Stimulated activated CD8-positive, alpha-beta memory T cell treated with anti-CD3 and anti-CD28 coated beads, Interleukin-7, amount 100 ng/mL, for 1 hour (primary cell): ENCODE measurements at places on chromosomes 1 and 21.

GRCh38 chr1:87816646-87817045 lies 488.0 kb downstream of the LMO4 start:
- DNase-seq = no peak

DNA sequence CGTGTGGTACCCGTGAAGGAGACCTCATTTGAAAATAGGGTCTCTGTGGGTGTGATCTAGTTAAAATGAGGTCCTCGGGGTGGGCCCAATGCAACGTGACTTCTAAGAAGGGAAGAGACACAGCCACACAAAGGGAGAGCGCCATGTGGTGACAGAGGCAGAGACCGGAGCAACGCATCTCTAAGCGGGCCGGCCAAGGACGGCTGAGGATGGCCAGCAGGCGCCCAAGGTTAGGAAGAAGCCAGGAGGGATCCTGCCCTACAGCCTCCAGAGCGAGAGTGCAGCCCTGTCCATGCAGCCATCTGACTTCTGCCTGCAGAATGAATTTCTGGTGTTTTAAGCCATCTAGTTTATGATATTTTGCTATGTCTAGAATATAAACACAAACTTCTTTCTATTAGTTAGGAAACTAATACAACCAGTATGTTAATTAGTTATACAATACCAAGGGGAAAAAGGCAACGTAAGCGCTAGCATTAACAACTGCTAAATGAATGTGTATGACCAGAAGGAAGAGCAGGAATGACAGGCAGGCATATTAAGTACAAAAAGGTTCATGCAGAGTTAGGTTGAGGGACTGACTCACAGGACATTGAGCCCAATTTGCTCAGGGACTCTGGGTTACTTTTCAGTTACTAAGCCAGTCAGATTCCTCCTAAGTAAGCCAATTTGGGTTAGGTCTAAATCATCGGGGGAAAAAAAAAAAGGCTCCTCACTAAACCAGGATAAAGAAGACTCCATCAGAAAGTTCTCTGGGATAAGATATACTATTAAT lies 4.1 kb downstream of the CEP104 start:
- DNase-seq = no peak

- no peak for DNase-seq
Measured at GRCh38 chr1:234962340-234962989, 166.2 kb downstream of the TOMM20 start.

GRCh38 chr21:39115576-39116235 lies 67.5 kb downstream of the PSMG1 start:
- no peak for DNase-seq

- no peak for DNase-seq
Measured at GRCh38 chr1:175116210-175116798, 48.7 kb downstream of the TNN start.

DNA sequence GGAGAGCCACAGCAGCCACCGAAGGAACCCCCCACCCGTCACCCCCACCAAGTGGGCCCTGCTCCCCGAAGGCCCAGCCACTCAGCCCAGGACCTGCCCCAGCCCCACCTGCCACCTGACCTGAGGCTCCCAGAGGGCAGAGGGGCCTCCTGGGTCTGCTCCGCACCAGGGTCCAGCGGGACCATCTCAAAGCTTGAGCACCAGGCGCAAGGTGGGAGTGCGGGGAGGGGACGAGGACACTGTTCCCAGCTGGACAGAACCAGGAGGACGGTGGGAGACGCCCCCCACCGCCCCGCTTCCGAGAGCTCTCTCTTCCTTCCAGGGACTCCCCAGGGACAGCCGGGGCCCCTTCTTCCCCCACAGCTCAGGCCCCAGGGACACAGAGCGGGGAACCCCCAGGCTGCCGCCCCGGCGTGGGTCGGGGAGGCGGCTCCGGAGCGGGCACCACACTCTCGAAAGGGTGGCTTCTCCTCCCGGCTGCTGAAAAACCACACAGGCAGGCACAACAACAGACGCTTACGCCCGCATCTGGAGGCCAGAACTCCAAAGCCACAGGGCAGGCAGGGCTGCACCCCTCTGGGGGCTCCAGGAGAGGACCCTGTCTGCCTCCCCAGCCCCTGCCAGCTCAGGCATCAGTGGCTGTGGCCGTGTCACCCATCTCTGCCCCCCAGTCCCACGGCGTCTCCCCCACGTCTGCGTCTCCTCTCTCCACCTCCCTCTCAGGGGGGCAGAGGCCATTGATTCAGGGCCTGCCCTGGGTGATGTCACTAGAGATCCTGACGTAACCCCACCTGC lies 1.9 kb upstream of the TTLL10 start:
- DNase-seq = no peak

GRCh38 chr1:75470448-75470847 lies 140.5 kb downstream of the SLC44A5 start:
- no peak for DNase-seq

DNA sequence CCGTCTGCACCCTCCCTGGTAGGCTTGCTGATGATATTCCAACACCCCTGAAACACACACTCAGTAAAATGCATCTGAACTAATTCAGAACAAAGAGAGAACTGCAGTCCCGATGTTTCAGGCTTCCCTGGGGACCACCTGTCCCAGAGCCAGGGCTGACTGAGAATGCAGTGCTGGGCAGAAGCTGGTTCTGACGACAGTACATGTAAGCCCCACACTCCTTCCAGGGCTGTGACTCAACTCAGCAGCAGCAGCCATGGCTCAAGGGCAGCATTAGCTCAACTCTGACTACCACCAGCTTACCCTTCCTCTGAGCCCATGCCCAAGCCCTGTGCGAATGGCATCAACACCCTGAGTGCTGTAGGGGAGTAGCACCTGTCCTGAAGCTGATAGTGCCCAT lies 56.4 kb upstream of the SIPA1L2 start:
- no peak for DNase-seq

- DNase-seq = no peak
Measured at GRCh38 chr21:37827913-37828312, 88.3 kb downstream of the KCNJ6 start.

GRCh38 chr1:114710360-114710759 lies 6.2 kb downstream of the NRAS start:
- no peak for DNase-seq

DNA sequence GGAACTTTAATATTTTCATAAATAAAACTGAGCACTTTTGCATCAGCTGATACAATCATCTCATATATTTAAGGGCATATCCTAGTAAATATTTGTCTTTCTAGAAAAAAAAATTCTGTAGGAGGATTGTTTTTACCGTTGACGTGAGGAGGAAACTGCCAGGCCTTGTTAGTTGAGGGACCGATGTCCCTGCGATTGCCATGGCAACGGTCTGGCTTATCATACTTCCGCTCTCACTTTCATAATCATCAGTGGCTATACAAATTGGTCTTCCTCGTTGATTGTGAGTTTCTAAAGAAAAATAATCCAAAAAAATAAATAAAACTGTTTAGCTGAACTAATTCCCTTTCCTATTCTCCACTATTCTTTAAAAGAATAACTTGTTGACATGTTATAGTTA lies 69.3 kb upstream of the ANGPTL3 start:
- DNase-seq = no peak

GRCh38 chr1:97781762-97782337 lies 139.0 kb downstream of the DPYD start:
- DNase-seq = no peak

GRCh38 chr1:182596934-182597333 lies 7.3 kb downstream of the RGS16 start:
- no peak for DNase-seq

DNA sequence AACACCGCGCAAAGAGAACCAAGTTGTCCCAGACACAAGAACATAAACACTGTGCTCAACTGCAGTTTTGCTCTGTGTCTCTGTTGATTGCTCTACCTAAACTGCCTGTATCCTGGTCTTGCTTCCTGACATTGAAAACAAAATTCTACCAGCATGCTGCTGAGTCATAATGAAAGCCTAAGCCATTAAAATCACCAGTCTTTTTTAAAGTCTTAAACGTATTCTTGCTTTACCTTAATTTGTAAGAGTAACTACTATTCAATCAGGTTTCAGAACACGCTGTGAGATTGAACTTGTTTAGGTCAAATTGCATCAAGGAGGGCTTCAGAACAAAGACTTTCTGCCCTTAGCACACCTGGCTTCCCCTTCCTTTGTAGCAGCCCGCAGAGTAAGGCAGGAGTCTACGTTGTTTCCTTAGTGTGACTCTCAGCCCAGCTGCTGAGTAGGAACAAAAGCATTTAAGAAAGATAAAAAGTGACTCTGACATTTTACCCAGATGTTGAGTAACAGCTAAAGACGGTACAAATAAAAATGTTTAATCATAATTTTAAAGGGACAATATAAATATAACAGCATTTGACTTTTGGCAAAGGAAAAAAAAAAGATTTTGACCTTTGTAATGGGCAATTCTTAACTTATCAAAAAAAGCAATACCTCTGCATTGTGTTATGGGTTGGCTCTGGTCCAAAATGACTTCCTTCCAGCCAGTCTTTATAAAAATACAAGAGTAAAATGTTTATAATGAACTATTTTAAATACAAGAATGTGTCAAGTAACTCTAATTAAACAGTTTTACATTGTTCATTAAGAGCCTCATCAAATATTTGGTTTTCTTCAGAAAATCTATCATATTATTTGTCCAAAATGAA lies 186.9 kb upstream of the ADGRL4 start:
- no peak for DNase-seq

GRCh38 chr1:247273013-247273412 lies 17.1 kb downstream of the VN1R5 start:
- no peak for DNase-seq

DNA sequence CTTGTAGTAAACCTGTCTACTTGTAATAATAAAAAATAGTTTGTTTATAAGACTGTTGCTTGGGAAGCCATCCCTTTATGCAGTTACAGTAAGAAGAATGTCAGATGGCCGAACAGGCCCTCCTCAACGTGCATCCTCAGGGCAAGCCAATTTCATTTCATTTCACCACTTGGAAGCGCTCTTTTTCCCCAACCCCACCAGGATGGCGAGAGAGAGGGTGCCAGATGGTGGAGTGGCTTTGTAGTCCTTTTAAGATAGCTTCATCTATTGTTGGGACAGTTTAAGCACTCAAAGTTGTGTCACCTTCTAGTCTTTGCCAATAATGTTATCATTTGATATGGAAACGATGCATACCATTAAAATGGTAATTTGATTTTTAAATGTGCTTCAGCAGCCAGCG lies 356.3 kb upstream of the CAMK1G start:
- DNase-seq = no peak

- DNase-seq = no peak
Measured at GRCh38 chr1:101452825-101453224, 216.0 kb downstream of the S1PR1 start.

- DNase-seq = no peak
Measured at GRCh38 chr1:146032631-146033219, 11.2 kb upstream of the HJV start.

DNA sequence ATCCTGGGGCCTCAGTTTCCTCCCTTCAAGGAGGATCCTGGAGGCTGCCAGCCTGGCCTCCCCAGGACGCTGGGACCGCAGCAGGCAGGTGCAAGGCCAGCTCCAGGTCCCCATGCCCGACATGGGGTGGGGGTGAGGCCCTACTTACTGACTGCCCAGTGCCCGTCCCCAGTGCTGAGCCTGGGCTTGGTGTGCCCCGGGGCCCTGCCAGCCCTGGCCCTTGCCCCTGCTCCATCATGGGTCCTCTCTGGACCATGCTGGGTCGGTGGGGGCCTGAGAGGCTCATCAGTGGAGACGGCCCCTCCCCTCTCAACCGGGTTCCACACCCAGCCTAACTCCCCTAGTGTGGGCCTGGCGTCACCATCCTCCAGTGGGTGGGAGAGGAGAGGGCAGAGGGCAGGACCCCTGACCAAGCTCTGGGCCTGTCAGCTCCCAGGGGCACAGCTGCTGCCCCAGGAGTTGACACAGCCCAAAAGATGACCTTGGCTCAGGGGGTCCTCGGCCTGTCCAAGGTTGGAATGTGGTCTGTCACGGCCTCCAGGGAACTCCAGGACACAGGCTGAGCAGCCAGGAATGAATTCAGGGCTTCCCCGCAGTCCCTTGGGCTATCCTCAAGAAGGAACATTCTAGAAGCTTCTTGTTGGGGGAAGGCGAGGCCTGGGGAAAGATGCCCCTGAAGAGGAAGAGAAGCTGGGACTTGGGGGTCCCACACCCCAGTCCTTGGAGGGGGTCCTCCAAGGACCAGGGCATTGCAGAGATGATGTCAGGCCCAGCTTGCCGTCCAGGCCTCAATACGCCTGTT lies 17.6 kb upstream of the ARF1 start:
- DNase-seq = no peak

DNA sequence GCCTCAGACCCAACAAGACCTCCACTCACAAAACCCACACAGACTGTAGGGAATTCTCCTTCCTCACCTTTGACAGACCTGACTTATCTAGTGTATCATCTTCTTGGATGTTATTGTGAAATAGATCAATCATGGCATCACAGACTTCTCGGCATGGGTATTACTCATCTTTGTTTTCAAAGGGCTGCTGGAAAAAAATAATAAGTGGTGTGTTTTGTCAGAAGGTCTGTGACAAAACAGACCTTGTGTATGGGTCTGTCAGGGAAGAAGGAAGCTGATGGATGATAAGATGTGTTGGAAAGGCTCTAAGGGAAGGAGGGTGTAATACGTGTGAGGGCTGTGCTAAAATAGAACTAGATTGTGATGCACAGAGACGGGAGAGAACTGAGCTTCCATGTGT lies 13.9 kb upstream of the S100A7 start:
- no peak for DNase-seq

DNA sequence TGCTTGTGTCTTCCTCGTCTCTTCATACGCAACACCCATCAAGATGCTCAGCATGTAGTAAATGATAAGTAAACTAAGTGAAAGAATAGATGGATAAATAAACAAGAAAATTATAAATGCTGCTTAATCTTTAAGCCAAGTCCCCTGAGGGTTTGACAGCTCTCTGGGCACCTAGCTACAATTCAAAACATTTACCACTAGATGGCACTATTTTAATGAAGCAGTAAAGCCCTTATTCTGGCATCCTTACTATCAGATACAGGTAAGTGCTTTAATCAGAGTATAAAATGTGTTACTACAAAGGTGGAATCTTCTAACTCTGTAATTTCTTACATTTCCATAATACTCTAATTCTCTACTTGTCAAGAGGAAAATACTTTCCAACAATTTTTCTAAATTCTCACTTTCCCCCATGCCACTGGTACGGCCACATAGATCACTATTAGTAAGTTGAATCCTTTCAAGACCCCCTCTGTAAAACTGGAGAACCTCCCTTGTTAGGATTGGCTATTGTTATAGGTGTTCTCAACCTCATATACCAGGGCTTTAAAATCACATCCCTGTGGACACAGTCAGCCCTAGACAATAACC lies 137.8 kb downstream of the BARHL2 start:
- DNase-seq = no peak

DNA sequence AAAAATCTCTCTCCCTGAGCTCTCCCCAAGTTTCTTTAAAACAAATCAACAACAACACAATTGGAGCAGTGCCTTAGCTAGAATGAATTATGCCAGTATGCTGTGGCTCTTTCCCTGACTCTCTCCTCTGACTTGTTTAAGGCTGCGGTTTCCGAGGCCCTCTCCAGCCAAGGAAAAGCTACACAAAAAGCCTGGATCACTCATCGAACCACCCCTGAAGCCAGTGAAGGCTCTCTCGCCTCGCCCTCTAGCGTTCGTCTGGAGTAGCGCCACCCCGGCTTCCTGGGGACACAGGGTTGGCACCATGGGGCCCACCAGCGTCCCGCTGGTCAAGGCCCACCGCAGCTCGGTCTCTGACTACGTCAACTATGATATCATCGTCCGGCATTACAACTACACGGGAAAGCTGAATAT lies 1.9 kb downstream of the S1PR1 start:
- peak; percentile 71 for DNase-seq

- no peak for DNase-seq
Measured at GRCh38 chr1:230948903-230949302, 29.8 kb downstream of the TTC13 start.

GRCh38 chr1:163799190-163799805 lies 477.5 kb downstream of the NUF2 start:
- no peak for DNase-seq
